Activated CD4-positive, CD25-positive, alpha-beta regulatory T cell treated with anti-CD3 and anti-CD28 coated beads, Interleukin-2, amount 50 U/mL, for 72 hours (primary cell): ENCODE measurements at places on chromosomes 1 and 21.

DNA sequence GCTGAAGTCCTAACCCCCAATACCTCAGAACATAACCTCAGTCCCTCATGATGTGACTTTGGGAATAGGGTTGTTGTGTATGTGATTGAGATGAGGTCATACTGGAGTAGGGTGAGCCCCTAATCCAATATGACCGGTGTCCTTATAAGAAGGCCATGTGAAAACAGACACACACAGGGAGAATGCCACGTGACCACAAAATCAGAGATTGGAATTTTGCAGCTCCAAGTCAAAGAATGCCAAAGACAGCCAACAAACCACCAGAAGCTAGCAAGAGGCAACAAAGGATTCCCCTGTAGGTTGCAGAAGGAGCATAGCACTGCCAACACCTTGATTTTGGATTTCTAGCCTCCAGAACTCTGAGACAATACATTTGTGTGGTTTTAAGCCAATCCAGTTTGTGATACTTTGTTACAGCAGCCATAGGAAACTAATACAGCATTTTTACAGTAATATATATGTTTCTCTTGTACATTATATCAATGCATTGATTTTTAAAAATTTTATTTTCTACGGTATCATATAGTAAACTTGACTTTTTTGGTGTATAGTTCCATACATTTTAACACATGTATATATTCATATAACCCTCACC is 5.4 kb downstream of the ZSWIM5 start:
- no peak for DNase-seq

- no peak for DNase-seq
Observed at GRCh38 chr1:74395571-74395970, 116.8 kb downstream of the LRRC53 start.

DNA sequence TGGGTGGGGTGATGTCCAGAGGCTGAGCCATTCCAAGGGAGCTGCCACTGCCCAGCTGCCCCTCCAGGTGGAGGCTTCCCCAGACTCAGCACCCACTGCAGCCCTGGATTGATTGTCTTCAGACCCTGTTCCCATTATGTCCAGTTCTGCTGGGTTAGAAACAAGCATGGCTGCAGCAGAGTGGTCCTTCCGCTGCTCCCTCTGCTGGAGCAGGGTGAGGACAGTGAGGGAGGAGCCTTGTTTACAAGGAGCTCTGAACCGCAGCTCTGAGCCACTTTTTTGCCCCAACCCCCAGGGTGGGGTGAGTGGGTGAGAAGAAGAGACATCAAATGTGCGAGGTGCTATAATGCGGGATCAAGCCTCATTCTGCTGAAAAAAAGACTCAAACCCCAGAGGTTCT is 2.3 kb downstream of the TNNT2 start:
- no peak for DNase-seq

GRCh38 chr21:41953831-41954653 is at the start of gene C2CD2:
TSS of gene C2CD2 (minus strand) at chr21:41954018. CDS start at chr21:41953648, 370 bp downstream.
- DNase-seq: no peak

GRCh38 chr1:93056214-93056613 is 22.9 kb upstream of the MTF2 start:
- no peak for DNase-seq

GRCh38 chr1:226086776-226087175 is 24.3 kb downstream of the H3-3A start:
- no peak for DNase-seq

DNA sequence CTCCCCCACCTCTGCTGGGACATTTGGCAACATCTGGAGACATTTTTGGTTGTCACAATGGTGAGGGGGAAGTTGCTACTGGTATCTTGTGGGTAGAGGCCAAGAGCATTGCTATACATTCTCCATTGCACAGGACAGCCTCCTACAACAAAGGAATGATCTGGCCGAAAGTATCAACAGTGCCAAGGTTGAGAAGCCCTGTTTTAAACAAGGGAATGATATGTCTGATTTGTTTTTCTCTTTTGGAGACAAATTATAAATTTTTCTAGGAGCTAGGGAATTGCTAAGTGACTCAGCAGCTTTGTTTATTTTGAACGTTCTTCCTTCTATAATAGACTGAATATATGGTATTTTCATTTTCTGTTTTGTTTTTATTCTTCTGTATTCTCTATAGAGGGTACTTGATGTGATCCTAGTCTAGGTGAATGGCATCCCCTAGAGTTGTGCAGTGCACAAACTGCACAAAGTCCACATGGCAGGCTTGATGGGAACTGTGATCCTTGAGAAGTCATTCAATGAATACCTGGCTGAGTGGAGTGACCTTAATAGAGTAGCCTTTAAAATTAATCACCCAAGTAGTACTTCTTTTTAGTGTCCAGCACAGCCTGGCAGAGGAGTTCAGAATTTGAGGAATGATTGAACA is 288.6 kb upstream of the USP24 start:
- no peak for DNase-seq

GRCh38 chr1:176460544-176461336 is 2.2 kb upstream of the PAPPA2 start:
- no peak for DNase-seq

- no peak for DNase-seq
Observed at GRCh38 chr1:12436345-12436658, 181.7 kb downstream of the DHRS3 start.

GRCh38 chr21:18155508-18156193 is 89.0 kb upstream of the CHODL start:
- DNase-seq: no peak

- DNase-seq: no peak
Observed at GRCh38 chr1:160104486-160104885, 6.1 kb upstream of the IGSF8 start.

DNA sequence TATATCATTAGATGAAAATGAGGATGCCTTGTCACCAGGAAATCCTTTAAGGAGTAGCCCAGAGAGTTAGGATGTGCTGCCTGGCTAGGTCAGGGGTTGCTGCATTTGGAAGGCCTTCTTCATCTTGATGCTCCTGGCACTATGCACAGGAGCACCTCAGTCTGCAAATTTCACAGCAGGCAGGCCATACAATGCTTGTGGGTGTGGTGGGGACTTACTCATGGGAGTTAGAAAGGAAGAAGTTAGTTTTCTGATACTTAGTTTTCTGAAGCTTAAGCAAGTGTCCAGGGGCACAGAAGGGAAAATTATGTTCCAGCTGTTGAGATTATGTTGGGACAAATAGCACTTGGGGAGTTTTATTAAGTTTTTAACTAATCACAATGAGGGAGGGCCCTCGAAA is 11.4 kb downstream of the HLX start:
- no peak for DNase-seq

DNA sequence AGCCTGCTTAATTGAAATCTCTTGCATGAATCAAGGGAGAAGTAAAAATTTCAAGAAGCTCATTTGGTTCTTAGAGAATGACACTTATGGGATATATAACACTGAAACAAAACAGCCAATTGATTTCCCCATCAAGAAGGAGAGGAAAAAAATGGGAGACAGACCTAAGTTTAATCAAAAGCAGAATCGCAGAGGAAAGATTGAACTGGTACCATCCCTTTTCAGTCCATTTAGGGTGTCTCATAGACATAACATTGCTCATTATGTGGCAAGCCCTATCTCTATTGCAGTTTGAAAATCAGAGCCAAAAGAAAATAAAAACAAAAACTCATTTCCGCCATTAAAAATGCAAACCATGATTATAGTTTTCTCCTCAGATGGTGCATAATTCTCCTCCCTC is 119.6 kb downstream of the AK5 start:
- DNase-seq: no peak
